ENCODE measurements at places on chromosomes 7 and 10. TPM values are rescaled to one million over a fixed set of nuclear protein-coding genes. Genes with fewer than 3 reads are reported as not detected.

The RNF32 gene
- 159 TPM for polyA plus RNA-seq

The PDK4 gene
- 24.9 TPM for polyA plus RNA-seq

The SGCE gene
- 71.3 TPM for polyA plus RNA-seq

The OR2A12 gene
- not detected for polyA plus RNA-seq

The AFAP1L2 gene
- 7.4 TPM for polyA plus RNA-seq

The EIF3B gene
- polyA plus RNA-seq, result 165 TPM

The CAMK1D gene
- polyA plus RNA-seq, result 14.0 TPM

The TRIM56 gene
- polyA plus RNA-seq, result 8.7 TPM

The TLX1 gene
- 0.44 TPM for polyA plus RNA-seq
